Activated B cell treated with CpG ODN at 0.5 μM for 24 hours (primary cell): ENCODE measurements at places on chromosomes 11 and 22.

GRCh38 chr22:20810645-20811044 lies 36.7 kb downstream of the SERPIND1 start:
- no peak for DNase-seq

GRCh38 chr11:1506981-1507380 lies 20.4 kb upstream of the MOB2 start:
- DNase-seq, result no peak

DNA sequence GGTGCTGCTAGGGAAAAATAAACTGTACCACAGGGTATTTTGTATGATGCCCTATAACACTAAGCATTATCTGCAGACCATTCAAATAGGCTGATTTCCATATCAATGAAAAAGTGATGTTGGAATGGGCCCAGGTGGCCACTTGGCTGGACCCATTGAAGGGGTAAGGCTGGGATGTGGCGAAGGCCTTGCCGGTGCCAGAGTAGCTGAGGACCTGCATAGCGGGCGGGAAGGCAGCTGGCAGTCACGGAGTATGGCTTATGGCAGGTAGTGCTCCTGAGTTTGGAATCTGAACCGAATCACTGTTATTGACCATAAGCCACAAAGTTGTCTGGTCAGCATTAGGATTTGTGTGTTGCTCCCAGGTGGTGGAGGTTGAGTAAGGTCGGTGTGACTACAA lies 131.0 kb downstream of the MICAL2 start:
- no peak for DNase-seq

- no peak for DNase-seq
These were observed 15.4 kb downstream of the DERL3 start for GRCh38 chr22:23823331-23823791.

GRCh38 chr22:44354288-44354687 lies 41.5 kb upstream of the SHISAL1 start:
- no peak for DNase-seq
